ENCODE measurements at places on chromosomes 1 and 21.
A peak's percentile ranks its signal among the peaks of the same experiment; 100 is the strongest.

GRCh38 chr1:232667094-232667777 is 37.3 kb upstream of the SIPA1L2 start:
- no peak for DNase-seq

DNA sequence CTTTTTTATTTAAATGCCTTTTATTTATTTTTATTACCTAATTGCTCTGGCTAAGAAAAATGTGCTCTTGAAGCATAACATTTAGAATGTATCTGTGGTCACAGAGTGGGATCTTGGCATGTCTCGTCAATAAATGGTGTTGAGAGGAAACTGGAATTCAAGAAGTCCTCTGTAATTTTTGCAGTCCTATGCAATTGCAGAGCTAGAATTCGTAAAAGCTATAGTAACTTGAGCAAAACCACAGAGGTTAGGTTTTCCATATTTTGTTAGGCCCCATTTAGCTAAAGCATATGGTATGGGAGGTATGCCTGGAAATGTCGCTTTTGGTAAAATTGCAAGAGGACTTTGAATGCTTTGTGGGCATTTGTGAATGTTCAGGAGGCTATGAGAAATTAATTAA is 466.7 kb upstream of the NFIA start:
- no peak for DNase-seq

DNA sequence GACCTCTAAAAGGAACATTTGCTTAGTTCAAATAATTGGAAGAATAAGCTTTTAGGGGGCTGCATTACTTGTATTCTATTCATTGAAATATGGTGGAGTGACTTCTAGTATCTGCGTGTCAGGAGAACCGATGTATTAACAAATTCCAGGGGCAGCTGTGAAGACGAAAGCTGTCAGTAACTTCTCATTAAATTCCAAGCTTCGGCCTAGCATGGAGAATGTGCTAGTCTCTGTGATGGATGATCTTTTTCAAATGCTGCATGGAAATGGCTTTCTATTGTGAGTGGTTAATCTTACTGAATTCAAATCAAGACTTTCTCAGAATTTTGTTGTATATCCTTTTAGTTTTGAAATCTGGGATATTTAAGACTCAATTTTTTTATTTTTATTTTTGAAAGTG is 429.9 kb downstream of the ADGRL2 start:
- DNase-seq = no peak

GRCh38 chr1:215267495-215267894 is 185.0 kb downstream of the KCNK2 start:
- no peak for DNase-seq

GRCh38 chr1:178937695-178938094 is 66.8 kb upstream of the ANGPTL1 start:
- no peak for DNase-seq

DNA sequence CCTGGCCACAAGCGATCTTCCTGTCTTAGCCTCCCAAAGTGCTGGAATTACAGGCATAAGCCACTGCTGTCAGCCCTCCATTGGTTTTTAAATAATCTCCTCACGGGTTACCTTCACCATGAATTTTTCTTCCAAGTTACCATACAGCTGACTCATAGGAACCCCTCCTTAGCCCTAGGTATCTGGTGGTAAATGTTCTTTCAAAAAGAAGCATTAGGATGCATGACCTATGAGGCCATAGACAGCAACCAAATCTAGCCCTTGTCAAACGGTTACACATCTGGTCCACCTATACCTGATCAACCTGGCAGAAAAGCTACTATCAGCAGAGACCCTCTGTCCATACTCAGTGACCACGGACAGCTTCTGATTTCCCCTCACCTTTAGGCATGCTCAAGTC is 12.7 kb upstream of the DEGS1 start:
- no peak for DNase-seq

DNA sequence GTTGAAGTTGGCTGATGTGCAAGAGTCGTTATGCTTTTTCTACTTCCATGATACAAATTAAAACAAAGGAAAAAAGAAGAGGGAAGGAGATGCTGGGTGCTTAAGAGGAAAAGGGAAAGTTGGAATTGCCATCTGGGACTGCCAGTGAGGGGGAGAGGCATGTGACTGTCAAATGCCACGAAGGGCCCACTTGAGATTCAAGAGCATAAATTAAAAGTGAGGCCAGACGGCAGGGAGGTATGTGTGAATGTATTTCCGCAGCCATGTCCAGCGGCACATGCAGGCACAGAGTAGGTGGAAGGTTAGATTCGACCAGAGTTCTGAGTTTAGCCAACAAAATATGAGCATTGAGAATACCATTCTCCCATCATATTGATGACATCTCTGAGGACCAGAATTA is 32.0 kb downstream of the NFASC start:
- no peak for DNase-seq

DNA sequence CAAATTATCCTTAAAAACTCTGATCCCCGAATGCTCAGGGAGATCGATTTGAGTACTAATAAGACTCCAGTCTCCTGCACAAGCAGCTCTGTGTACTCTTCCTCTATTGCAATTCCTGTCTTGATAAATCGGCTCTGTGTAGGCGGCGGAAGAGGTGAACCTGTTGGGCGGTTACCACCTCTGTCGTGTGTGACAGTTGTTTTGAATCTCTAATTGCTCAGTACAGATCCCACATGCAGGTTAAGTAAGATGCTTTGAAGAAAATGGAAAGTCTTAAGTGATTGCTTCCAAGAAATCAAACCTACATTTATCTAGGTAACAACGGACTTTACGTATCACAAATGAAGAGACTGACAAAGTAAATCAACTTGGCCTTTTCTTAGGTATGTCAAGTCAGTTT is 35.5 kb downstream of the COA6 start:
- DNase-seq = no peak

DNA sequence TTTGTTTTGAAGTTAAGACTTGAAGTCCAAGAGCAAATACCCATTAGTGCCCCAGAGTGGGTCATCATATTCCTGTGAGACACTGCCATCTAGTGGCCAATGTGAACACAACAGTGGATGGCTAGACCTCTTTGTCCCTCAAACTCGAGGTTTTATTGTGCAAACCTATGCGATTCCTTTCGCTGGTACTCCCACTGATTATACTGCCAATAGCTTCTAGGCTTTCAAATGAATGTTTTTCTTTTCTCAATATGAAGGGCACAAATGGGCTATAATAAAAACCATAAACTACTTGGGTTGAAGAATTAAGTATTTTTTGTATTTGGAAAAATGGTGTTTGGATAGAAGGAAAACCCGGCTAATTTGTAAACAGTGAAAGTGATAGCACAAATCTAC is 100.4 kb upstream of the ZNF281 start:
- DNase-seq = peak; percentile 92

Measured in fibroblast of pulmonary artery (primary cell).